ENCODE measurements at places on chromosomes 3 and 15.

DNA sequence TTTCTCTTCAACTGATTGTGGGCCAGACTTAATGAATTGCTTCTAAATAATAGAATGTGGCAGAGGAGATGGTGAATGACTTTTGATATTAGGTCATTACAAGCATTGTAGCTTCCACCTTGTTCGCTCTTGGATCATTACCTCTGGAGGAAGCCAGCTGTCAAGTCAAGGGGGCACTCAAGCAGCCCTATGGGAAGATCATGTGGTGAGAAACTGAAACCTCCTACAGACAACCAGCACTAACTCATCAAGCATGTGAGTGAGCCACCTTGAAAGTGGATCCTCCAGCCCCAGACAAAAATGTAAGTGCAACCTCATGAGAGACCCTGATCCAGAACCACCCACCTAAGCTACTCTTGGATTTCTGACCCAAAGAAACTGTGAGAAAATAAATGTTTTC, 109.8 kb upstream of the TBC1D5 start:
- no peak for DNase-seq

DNA sequence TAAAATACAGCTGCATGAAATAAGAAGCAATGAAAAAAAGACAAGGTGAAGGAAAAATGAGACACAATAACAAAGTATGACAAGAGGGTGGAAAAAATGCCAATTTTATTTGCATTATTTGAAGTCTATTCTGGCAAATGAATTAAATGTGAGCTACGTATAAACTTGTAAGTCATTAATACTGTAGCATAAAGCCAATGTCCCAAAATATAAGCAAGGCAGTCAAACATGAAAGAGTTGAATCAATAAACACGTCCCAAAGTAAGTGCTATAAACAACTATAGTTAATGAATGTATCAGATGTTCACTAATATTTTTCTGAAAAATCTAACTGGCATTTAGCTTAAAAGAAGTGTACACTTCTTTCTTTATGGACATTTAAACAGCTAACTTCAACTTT, 481.9 kb downstream of the ROBO1 start:
- no peak for DNase-seq

GRCh38 chr3:24389108-24390090, 105.3 kb downstream of the THRB start:
- DNase-seq: no peak

GRCh38 chr3:17065315-17065714, 180.6 kb downstream of the PLCL2 start:
- DNase-seq: no peak

DNA sequence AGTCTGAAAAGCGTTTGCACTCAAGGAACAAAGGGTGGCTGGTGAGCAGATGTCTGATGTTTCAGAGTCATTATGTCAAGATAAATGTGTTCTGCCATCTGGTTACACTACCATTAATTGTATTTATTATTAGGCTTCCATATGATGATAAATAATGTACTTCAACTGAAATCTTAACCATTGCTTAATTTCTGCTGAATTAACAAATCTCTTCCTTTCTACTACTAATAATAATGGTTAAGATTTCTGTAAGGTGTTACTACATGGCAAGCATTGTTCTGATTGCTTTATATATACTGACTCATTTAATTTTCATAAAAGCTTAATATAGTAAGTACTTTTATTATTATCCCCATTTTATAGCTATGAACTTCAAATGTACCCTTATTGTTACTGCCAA, 68.4 kb upstream of the GALNT15 start:
- no peak for DNase-seq

GRCh38 chr3:183711516-183711915, 13.9 kb downstream of the YEATS2 start:
- no peak for DNase-seq

DNA sequence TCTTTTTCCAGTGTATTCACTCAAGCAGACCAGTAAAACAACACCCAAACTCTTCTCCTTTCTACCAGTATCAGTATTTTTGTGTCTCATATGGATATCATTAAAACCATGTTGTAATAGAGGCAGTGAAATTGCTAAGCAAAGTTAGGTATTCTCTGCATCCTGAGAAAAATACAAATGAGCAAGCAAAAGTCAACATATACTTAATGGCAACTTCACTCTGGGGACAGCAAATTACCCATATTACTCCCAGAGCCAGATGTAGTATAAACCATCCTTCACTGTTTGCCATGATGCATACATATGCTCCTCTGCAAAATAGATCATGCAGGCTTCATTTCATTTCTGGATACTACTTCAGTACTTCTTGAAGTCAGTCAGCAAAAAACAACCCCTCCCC, 22.1 kb downstream of the UBA5 start:
- no peak for DNase-seq

GRCh38 chr3:159950156-159950898, 38.3 kb upstream of the IL12A start:
- no peak for DNase-seq

- peak; percentile 71 for DNase-seq
These were observed 20.5 kb downstream of the WDR73 start for GRCh38 chr15:84633311-84634227.

DNA sequence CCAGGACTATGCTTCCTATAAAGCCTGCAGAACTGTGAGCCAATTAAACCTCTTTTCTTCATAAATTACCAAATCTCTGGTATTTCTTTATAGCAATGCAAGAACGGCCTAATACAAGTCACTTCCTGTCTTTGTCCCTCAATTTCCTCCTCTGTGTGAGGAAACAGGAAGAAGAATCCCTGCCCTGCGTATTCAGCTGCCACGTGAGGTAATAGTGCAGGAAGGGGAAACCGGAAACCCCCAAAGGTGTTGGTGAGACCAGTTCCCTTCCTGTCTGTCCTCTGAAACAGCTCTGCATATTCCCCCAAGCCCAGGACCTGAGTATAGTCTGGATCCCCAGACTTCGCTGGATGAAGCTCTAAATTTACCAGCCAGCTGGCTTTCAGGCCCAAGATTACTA, 18.1 kb upstream of the PTPN23 start:
- DNase-seq: no peak

- peak; percentile 16 for DNase-seq
These were observed 473.6 kb upstream of the PROK2 start for GRCh38 chr3:72258361-72259141.

GRCh38 chr3:126269354-126269753, 87.9 kb downstream of the KLF15 start:
- DNase-seq: no peak

- no peak for DNase-seq
These were observed 781.9 kb upstream of the GRM7 start for GRCh38 chr3:6079011-6079410.

DNA sequence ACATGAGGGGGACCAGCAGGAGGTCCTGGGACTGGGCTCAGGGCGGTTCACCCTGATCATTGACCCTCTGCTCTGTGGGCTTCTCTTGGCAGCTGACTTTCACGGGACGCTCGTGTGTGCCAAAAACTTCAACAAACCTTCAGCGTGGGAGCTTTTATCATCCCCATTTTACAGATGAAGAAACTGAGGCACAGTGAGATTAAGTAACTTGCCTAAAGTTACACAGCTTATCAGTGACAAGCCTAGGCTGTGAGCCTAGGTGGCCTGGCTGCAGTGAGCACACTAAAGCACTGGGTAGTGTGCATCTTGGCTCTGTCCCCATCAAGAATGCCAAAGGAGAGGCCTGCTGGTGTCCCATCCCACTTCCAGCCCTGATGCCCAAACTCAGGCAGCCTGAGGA, 23.6 kb upstream of the DUSP7 start:
- DNase-seq: no peak

DNA sequence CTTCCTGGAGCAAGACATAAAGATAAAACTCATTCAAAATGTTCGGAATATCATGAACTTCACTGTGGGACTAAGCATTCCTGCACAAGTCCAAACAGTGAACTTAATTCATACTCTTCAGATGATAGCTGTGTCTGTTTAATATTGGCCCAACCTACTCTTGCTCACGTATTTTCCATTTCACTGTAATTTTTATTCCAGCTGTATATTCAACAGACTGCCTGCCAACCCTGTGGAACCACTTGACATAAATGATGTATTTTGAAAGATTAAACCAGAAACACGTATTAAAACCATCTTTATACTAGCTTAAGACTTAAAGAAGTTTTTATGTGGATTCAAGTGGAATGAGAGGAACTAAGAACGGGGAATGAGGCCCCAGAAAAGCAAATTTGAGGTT, 172.5 kb downstream of the TMEM108 start:
- DNase-seq: no peak

DNA sequence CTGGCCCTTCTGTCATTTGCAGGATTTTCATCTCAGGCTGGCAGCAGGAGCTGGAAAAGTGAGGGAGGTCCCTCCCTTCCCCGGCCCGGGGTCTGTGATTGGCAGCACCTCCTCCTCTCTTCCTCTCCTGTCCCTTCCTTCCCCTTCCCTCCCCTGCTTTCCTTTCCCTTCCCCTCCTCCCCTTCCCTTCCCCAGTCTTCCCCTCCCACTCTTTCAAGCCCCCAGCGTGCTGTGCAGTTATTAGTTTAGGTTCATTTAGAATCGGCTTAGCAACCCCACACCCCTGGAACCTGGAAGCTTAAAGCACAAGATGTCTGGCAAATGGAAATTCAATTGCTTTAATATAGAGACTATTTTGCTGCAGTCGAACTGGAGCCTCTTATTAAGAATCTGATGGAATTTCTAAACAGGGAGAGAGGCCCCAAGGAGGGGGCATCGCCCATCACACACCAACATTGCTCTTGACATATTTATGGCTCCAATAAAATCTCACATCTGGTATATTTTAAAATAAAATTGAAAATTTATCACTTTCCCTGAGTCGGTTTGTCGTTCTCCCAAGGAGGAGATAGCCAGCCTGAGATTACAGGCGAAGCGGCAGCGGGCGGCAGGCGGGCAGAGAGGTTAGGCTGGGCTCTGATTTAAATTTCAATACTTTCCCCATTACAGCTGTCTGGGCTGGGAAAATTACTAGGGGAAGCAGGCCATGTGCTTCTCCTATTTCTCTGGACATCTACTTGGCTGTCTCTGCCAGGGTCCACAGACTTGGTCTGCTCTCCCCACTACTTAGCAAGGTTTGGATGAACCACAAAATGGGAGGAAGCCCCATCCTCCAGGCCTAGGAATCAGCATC, 98.9 kb downstream of the LINGO1 start:
- DNase-seq: no peak

DNA sequence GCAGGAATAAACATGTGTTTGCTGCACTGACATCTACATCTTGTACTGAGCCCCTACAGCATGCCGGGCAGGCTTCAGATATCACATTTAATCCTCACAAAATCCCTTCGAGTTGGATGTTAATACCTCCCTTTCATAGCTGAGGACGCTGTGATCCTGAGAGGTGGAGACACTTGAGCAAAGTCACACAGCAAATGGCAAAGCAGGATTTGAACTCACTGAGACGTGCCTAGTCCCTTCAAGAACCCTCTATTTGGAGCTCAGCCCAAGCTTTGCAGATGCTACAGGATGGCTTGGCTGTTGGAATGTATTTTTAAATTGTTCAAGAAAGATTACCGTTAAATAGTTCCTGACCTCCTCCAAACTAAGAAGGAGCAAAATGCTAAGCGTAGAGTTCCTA, 64.6 kb upstream of the SLC6A6 start:
- no peak for DNase-seq

DNA sequence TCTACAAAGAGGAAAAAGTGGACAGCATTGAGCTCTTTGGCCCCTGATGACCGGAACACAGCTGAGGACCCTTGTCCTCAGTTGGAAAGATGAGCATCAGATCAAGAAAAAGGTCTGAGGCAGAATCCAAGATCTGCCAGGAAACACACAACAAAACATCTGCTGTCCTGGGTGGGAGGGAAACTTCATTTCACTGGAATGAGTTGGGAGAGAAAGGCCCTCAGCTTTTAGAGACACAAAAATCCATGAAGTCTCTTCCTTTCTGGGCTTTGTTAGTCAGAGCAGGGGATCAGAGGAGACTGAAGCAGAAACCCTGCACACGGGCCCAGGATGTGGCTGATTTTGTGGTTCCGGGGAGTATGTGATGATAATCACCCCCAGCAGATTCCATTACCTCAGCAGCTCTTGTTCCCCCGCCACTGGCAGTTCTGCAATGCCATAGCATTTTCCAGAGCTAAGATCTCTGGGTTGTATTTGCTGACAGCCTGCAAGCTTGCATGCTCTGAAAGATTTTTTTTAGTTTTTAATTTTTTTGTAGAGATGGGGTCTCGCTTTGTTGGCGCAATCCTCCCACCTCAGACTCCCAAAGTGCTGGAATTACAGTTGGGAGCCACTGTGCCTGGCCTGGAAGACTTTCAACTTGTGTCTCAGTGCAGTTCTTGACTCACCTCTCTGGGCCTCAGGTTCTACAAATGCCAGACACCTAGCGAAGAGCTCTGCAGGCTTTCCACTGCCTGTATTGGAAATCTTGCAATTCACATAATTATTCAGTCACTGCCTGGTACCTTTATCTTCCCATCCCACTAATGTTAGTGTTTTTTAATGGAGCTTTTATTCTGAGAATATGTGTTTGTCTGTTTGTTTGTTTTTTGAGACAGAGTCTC, 5.8 kb upstream of the TATDN2 start:
- DNase-seq: no peak

DNA sequence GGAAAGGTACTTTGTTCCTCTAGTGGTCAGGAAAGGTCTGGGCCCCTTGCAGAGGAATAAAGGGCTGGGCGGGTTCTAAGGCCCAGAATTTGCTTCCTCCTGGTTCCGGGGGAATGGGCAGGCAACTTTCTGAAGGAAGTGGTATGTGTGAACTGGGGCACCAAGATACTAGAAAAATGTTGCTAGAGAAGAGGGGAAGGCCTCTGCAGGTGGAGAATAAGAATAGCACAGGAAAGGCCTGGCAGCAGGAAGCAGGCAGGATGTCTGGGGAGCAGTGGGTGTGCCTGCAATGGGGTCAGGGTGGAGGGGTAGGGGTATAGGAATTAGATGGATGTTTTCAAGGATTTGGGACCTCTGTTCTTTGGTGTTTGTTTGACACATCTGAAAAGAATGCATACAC, 2.0 kb downstream of the SLC22A13 start:
- DNase-seq: no peak

DNA sequence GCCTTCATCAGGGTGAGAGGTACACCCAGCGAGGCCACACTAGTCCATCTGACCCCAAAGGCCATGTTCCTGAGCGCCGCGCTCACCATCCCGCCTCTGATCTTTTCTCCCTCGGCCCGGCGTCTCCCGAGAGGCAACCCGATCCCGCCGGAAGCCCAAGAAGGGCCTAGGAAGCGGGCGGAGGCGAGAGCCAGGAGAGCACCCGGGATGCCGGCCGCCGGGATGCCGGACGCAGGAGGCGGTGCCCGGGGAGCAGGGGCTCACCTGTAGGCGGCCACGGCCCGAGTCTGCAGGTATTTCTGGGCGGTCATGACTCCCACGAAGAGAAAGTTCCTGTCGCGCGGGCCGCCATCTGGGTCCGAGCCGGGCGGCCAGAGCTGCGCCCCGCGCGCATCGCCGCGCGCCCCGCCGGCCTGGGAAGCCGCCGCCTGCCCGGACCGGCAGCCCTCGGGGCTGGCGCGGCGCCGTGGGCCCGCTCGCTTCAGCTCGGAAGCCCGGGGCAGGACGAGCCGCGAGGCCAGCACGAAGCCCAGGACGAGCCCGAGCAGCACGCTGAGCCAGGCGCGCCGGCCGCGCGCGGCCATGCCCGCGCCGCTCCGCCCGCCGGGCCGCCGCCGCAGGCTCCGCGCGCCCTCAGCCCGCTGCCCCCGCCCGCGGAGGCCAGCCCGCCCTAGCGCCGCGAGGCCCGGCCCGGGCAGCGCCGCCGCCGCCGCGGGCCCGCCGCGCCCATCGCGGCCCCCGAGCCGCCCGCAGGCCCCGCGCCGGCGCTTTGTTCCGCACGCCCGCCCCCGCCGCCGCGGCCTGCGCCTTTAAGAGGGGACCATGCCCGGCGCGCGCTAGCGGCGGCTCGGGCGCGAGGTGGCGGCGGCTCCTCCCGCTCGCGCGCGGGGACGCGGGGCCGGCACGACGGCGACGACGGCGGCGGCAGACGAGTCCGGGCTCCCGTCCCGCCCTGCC, 697 bp downstream of the CHSY1 start:
- DNase-seq: peak; percentile 59

GRCh38 chr3:194908972-194909371, 223.3 kb downstream of the FAM43A start:
- DNase-seq: no peak
